ENCODE measurements at places on chromosomes 2 and 18.

GRCh38 chr2:196409376-196409775, 230.1 kb upstream of the CCDC150 start:
- no peak for DNase-seq

DNA sequence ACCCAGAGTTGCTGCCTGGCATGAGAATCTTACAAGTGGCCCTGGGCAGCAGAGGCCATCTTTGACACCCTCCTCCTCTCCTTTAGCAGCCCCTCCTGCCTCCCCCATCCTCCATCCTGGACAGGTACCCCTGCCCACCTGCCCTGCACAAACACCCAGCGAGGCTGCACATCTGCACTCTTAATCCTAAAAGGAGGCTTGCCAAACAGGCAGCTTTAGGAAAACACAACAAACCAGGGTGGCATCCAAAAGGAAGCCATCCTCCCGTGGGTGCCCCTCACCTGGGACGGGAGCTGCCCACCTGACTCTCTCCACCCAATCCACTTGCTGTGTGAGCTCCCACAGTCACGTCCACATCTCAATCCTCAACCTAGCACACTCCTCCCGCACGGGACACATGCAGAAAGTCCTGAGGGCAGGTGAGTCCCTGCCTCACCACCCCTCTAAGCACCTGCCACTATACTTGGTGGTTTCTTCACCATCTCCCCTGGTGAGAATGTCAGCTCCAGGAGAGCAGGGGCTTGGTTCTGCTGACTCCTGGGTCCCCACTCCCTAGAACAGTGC, 5.8 kb downstream of the BIN1 start:
- DNase-seq, result no peak

DNA sequence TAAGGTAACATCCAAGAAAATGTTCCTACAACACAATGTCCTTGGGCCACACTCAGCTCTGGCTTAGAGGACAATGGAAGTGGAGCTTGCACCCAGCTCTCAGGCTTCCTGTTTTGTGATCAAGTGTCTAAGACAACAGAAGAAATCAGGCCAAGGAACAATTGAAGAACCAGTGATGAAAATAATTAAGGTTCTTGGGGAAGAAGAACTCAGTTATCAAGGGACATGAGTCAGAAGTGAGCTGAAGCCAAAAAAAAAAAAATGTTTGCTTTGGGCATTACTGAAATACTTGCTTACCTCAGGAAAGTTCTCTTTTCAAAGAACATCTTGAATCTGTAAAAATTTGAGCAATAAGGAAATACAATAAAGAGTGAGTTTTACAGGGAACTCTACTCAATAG, 299.0 kb downstream of the FBXO15 start:
- no peak for DNase-seq

DNA sequence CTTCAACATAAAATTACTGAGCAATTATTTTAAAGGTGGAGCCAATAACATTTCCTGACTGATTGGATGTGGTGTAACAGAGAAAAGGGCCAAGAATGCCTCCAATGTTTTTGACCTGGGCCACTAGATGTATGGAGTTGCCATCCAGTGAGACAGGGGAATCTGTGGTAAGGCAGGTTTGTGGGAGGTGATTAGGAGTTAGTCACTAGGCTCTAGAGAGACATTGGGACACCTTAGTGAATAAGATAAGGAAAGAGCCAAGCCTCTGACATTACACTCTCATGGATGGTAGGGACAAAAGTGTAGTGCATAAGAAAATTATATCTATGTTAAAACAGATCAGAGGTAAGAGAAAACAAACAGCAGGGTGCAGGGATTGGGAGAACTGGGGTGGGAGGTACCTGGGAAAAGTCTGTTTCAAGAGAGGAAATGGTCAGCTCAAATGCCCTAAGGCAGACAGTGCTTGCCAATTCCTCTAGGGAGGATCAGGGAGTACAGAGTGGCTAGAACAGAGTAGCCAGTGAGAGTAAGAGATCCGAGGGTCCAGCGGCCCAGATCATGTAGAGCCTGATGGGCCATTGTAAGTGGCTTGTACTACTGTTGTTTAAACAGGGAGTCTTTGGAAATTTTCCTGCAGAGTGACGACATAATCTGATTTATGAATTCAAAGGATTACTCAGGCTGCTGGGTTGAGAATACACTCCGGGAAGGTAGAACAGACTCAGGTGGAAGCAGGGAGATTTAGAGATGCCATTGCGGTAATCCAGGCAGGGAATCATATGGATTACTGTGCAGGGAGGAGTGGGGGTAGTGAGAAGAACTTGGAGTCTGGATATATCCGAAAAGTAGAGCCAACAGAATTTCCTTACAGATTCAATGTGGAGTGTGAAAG, 45.7 kb upstream of the CUL3 start:
- DNase-seq, result no peak

GRCh38 chr2:105582952-105583660, 161.6 kb upstream of the NCK2 start:
- DNase-seq, result peak; percentile 58

- no peak for DNase-seq
These were observed 10.9 kb downstream of the IMPA2 start for GRCh38 chr18:11992096-11992790.

DNA sequence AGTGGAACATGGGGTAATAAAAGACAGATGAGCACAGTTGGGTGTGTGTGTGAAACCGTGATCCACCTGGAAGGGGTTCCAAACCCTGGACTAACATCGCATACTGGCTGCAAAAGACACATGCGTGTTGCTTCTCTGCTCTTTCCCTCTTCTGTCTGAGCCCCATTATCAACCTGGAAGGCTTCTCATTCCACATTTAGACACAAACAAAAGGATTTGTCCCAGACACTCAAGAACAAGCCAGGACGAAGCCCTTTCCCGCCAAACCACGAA, 7.0 kb upstream of the SP9 start:
- DNase-seq, result no peak

DNA sequence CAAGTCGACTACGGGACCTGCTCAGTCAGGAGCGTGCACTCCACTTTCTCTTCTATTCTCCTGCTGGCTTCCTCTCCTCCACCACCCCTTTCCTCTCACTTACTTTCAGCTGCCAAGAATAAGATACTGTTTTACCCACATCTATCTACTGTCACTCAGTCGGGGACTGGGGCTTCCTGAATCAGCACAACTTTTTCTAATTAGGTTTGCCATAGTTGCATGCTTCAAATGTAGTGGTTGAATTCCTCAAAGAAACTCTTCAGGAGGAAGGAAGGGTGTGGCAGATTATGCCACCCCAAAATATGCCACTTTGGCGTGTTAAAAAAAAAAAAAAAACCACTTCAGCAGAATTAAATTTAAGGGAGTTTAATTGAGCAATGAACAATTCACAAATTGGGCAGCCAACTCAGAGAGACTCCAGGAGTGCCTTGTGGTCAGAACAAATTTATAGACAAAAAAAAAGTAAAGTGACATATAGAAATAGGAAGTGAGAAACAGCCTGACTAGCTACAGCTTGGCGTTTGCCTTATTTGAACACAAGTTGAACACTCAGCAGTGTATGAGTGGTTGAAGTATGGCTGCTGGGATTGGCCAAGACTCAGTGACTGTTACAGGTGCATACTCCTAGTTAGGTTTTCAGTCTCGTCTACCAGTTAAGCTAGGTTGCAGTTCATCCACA, 32.5 kb upstream of the RMDN2 start:
- no peak for DNase-seq

DNA sequence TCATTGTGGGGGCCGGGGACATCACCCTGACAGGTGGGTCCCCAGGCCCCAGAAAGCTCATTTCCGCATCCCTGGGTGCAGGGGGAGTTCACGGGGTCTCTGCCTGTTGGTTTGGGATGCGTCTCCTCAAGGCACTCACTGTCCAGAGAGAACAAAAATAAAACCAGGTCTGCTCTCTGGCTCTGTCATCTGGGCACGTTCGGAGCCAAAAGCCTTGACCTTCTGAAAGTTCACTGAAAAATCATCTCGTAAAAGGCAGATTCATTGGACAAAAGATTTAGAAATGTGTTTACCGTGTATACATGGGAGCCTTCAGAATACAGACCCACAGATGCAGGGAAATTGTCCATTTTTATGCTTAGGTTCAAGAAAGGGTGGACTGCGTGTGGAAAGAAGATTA, 26.6 kb downstream of the MLPH start:
- no peak for DNase-seq

- DNase-seq, result no peak
These were observed 137.6 kb downstream of the BCL11A start for GRCh38 chr2:60415814-60416213.

- DNase-seq, result no peak
These were observed 240.4 kb downstream of the IKZF2 start for GRCh38 chr2:212911011-212911410.
